ENCODE measurements at places on chromosomes 3 and 15.
A peak's percentile ranks its signal among the peaks of the same experiment; 100 is the strongest.

DNA sequence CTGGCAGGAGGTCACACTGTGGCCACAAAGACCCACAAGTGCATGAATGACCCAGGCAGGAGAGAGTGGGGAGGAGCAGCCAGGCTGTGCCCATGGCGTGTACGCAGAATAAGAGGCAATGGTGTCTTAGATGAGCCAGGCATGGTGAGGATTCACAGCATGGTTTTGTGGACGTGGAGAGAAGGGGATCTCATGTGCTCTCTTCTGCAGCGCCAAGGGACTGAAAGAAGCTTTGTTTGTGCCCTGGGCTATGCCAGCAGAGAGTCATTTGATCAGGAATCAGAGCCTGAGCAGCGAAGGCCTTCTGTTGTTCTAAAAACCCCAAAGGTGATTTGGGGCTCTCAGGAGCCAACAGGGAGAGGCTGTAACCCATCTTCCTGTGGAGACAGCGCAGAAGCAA is 18.7 kb upstream of the RPP14 start:
- no peak for DNase-seq

DNA sequence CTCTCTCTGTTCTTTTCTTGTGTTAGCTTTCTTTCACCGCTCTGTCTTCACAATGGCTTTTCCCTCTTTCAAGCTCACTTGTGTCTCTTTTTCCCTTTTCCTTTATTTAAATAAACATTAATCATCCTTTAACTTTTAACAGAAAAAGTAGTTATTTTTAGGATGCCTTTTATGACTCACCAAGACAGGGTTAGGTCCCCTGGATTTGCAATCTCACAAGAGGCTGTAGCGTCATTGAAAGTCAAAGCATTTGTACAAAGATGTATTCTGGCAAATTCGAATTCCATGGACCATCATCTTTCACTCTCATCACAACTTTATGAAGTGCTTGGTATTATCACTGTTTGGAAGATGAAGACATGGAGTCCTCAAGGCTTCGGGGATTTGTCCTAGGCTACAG is 34.8 kb upstream of the MCTP2 start:
- DNase-seq: no peak

DNA sequence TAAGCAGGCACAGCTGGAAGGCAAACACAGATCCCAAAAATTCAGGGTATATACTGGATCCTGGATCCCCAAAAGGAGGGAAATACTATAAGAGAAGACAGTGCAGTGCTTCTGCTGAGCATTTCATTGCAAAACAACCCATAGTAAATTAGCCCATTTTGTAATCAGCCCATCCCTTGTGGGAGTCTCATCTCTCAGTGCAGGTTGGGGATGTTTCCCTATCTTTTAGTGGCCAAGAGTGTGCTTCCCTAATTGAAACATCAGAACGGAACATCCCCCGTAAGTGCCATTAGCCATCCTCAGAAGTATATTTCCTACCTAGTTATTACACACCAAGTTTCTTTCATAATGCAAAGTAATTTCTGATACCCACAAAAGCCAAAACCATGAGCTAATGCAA is 11.2 kb upstream of the MTMR14 start:
- no peak for DNase-seq

- DNase-seq: peak; percentile 66
Measured at GRCh38 chr3:196537319-196537984, 22.3 kb upstream of the SMCO1 start.

GRCh38 chr3:158642005-158642404 is 2.3 kb upstream of the GFM1 start:
- DNase-seq: no peak

GRCh38 chr3:52986938-52987337 is 58.9 kb downstream of the SFMBT1 start:
- DNase-seq: no peak

- DNase-seq: no peak
Measured at GRCh38 chr3:161422171-161422700, 50.9 kb upstream of the SPTSSB start.

DNA sequence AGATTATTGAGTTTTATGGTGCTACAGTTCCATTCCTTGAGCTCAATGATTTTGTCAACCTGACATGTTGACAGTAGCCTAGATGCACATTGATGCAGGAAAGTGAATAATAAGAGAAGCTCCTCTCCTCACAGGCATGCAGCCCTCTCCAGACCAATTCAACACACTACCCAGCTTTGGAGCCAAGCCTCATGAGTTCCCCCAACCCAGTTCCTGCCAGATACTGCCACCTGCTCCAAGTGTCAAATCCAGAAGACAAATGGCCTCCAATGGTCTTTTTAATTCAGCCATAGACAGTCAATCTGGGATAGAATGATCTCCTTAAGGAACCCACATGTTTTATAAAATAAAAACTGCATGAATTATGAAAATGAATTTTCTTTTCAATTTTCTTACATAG is 83.7 kb upstream of the ARHGEF3 start:
- no peak for DNase-seq

DNA sequence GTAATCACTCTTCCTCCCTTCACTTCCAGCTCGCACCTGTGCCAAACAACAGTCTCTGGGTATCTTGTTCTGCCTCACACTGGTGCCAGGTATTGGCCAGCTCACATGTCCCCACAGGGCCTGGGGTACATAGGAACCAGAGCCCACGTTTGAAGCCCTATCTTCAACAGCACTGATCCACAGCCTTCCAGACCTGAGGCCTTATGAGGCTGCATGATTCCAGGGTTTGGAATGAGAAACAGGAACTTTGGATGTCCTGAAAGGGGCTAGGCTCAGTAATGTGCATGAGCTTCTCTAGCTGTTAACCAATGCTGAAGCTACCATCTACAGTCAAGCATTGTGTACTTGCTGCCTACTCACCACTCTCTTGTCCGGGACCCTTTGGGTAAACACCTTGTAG is 92.4 kb downstream of the GPR156 start:
- DNase-seq: no peak

DNA sequence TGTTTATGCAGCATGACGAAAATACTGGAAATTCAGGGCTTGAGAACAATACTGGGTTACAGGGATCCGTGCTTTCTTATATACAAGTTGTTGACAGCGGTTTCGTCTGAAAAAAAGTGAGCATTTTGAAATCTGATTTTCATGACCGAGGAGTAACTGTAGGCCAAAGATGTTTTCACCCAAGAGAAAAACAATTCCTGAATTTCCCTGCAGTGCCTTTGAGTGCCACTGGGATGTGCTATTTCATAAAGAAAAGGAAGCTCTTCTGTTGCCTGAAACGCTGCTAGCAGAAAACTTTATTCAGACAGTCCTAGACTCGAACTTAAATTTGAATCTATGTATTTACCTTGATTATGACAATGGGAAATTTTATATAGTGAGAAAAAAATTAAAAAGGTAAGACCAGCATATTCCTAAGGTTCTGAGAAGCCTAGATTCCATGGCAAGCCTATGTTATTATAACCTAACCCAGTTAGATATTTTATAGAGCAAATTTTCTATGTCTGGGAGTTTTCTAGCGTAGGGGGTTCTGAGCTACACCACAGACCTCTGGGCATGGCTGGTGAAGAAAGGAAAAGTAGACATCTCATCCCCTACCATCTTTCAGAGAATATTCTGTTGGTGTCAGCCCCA is 30.2 kb downstream of the KCNAB1 start:
- DNase-seq: no peak

- DNase-seq: no peak
Measured at GRCh38 chr3:40456279-40456939, 730 bp upstream of the RPL14 start.

GRCh38 chr3:187870360-187871203 is 125.3 kb upstream of the BCL6 start:
- no peak for DNase-seq

DNA sequence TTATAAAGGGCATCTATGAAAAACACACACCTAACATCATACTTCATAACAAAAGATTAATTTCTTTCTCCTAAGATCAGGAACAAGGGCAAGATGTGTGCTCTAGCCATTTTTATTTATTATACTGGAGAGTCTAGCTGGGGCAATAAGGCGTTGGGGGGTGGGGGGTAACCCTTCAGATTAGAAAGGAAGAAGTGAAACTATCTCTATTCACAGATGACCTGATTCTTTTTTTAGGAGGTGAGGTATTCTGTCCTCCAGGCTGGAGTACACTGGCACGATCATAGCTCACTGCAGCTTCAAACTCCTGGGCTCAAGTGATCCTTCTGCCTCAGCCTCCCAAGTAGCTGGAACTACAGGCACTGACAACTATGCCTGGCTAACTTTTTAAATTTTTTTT is 89.5 kb upstream of the MANF start:
- no peak for DNase-seq

DNA sequence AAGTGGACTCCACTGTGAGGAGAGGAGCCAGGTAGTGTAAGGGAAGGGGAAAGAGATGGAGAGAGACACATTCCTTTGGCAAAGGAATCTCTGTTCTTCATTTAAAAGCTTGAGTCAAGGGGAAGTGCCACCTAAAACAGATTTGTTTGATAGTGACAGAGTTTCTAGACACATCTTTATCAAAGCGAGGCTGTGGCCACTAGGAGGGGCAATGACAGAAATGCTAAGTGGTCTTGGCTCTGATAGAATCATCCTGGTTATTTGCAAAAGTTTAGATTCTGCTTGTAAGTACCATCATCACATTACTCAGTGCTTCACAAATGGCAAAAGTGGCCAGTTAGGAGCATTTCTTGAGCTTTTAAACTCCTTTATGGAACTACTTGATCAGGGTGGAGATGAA is 261.4 kb downstream of the CNTN3 start:
- no peak for DNase-seq

- DNase-seq: no peak
Measured at GRCh38 chr15:53548236-53548635, 211.2 kb downstream of the WDR72 start.

DNA sequence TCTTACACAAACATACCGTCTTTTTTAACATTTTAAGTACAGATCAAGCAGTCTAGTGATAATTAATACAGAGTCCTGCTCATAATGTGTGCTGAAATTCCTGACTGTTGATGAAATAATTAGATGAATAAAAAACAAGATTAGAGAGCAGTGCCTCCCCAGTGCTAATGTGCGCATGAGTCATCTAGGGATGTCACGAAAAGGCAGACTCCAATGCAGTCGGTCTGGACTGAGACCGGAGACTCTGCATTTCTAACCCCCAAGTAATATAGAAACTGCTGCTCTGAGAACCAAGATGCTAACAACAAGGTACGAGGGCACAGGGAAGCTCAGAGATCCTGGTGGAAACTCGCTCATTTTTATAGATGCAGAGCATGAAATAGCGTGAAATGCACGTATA is 61.4 kb downstream of the COL8A1 start:
- DNase-seq: no peak

GRCh38 chr3:31960793-31961431 is 20.1 kb downstream of the OSBPL10 start:
- no peak for DNase-seq

- DNase-seq: no peak
Measured at GRCh38 chr15:40549894-40550293, 14.9 kb downstream of the CCDC32 start.

DNA sequence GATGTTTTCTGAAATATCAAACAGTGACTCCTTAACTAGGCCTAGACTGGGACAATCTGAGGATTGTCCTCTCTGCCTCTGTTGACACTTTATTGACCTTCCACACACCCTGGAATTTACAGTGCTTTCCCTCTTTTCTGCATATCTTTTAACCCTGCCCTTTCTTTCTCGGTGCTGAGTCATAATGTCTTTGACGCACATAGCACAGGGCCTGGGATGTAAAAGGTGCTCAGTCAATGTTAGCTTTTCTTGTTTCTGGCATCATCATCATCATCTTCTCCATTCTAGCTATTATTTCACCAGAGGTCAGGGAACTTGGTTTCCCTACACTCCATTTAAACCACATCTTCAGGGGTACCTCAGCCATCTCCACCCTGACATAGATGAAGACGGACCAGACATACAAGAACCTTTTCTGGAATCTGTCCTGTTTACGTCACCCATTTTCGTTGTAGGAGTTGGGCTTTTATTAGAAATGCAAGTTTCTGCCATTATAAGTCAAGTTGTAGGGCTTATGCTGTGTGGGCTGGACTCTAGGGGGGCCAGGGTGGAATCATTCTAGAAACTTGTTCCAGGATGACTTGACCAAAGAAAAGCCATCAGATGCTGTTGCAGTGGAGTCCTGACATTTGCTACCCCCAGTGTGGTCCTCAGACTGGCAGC is 46.6 kb downstream of the ZBTB38 start:
- no peak for DNase-seq

DNA sequence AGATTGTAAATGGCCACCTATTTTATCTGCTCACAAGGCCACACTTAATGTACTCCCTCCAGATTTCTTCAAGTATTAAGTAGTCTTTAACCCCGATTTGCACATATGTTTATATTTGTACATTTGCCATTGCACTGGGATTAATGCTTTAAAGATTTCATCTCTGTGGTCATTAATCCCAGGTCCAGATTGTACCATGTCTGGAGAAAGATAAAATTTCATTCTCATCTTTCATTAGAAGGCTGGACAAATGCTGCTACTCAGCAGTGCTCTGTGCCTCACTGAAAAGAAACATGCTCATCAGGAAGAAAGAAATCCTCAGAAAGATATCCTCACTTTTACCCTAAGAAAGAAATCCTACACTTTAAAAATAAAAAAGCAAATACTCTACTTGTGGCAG is 62.5 kb upstream of the LRRC3B start:
- no peak for DNase-seq

DNA sequence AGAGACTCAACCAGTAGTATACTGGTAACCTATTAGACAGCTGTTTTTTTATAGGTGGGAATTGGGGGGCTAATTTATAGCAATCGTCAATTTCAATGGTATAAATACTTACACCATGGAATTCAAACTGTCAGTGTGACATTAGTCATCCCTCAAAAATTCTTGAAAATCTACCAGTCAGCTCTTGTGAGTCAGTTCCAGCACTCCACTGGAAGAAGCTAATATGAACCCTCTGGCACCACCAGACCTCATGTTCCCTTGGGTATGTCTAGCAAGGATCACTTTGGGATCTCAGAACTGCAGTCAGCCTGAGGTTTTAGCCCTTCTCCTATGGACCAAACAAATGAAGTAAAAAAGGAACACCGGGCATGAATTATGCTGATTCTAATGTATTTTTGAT is 11.8 kb upstream of the UACA start:
- DNase-seq: no peak

- DNase-seq: no peak
Measured at GRCh38 chr3:27425896-27426565, 56.8 kb upstream of the NEK10 start.

- DNase-seq: no peak
Measured at GRCh38 chr3:99625643-99626416, 12.6 kb upstream of the COL8A1 start.

GRCh38 chr3:50806031-50806430 is 131.3 kb downstream of the DOCK3 start:
- no peak for DNase-seq

DNA sequence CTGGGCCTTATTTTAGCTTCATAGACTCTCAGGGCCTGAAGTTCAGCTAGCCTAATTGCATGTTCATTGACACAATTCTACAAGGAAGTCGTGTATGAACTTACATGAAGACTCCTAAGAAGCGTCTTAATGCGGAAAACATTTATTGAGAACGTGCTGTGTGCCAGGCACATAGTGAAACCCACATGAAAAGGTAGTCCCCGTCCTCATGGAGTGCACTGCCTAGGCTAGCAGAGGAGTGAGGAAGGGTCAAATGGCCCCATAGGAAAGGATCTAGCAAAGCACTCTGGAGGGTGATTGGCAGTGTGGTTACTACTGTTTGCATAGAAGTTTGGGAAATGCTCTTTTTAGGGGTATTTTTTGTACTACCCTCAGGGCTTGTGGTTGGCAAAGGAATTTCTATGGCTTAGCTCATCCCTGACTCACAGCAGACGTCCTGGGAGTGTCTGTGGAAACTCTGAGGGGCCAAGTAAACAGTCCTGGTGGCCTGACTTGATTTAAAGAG is 854 bp upstream of the NPTN start:
- no peak for DNase-seq
